ENCODE measurements at places on chromosomes 5 and 9.

GRCh38 chr9:91312717-91313325 is 48.9 kb downstream of the AUH start:
- DNase-seq, result no peak

GRCh38 chr5:122093415-122094180 is 15.5 kb upstream of the LOX start:
- no peak for DNase-seq

DNA sequence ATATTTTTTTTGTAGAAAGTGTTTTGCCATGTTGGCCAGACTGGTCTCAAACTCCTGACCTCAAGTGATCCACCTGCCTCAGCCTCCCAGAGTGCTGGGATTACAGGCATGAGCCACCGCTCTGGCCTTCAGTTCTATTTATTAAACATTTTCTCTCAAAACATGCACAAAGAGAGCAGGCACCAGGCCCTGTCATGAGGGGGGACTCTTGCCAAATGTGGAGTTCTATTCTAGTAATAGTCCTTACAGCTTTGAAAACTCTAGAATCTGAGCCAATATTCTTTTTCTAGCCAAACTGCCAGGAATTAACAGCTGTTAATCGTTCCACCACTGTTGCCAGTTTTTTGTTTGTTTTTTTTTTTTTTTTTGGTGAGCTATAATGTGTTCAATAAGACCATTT is 124.6 kb downstream of the TARS1 start:
- DNase-seq, result no peak

GRCh38 chr9:90274725-90275124 is 367.9 kb downstream of the DIRAS2 start:
- DNase-seq, result no peak

DNA sequence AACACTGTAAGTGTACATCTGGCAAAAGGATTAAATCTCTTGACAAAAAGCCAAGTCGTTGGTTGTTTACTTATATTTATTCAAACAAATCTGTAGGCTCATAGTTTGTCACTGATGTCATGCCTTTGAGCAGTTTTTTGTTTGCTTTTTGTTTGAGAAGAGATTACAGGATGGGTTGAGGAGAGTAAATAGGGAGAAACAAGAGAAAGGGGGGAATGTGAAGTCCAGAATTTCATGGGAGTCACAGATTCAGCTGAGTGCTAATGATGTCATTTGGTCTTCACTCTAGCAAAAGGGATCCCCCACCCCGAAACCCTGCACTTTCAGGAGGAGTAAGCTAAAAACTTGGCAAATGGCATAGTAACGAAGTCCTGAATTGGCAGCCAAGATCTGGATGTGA is 337.4 kb downstream of the GLIS3 start:
- no peak for DNase-seq

- no peak for DNase-seq
Measured at GRCh38 chr5:143713047-143714003, 98.6 kb upstream of the HMHB1 start.

DNA sequence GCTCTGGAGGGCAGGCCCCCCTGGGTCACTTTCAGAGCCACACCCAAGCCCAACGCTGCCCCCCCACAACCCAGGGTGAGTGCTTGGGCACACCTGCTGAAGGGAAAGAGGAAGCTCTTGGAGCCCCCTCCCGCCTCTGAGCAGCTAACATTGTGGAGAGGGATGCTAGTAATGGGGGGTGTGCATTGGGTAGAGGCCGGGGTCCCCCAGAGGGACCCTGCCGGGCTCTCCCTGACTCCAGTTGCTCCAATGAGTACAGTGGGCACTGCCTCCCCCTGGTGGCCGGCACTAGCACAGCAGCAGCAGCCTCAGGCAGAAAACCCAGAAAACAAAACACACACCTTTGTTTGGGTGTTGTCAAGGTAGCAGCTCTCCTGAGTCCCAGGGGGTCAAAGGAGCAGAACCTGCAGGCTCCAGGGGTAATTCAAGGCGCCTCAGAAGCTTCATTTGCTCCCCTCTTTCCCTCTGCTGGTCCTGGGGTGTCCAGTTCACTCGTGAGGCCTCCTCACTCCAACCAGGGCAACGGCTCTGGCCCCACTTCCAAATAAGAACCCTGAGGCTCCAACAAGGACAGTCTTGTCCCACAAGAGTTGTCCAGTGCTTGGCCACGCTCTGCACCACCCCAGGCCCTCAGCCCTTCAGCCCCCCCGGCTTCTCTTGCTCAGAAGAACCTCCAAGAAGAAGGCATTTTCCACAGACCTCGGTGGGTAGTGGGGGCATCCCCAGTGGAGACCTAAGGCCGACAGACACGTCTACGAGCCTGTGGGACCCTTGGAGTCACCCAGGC is 16.1 kb downstream of the GBGT1 start:
- DNase-seq, result peak; percentile 5

- no peak for DNase-seq
Measured at GRCh38 chr9:134895567-134895907, 14.9 kb downstream of the FCN2 start.

DNA sequence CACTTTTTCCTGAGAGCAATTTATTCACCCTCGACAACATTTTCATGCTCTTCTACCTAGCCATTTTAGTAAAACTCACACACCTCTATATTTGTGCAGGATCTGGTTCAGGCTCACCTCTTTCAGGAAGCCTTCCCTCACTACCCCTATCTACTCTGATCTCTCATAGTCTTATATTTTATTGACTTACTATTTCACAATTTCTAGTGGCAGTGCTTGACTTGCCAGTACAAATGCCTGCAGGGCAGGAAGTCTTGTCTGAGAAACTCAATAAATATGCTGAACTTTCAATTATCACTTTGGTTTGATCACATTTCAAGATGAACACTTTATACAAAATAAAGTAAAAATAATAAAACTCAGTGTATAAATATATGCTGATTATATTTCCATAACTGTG is 226.8 kb downstream of the CETN3 start:
- DNase-seq, result no peak

DNA sequence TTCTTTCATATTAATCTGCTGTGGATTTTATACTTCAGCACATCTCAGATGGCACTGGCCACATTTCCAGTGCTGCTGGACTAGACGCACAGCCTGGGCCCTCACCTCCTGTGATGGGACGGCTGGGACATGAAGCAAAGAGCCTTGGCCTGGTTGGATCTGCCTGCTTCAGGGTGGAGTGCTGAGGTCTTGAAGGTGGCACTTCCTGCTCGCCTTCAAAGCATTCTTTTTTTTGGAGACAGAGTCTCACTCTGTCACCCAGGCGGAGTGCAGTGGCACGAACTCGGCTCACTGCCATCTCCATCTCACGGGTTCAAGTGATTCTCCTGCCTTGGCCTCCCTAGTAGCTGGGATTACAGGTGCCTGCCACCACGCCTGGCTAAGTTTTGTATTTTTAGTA is 73.1 kb downstream of the RAPGEF1 start:
- no peak for DNase-seq

- DNase-seq, result no peak
Measured at GRCh38 chr5:93381057-93381456, 200.0 kb downstream of the NR2F1-AS1 start.

DNA sequence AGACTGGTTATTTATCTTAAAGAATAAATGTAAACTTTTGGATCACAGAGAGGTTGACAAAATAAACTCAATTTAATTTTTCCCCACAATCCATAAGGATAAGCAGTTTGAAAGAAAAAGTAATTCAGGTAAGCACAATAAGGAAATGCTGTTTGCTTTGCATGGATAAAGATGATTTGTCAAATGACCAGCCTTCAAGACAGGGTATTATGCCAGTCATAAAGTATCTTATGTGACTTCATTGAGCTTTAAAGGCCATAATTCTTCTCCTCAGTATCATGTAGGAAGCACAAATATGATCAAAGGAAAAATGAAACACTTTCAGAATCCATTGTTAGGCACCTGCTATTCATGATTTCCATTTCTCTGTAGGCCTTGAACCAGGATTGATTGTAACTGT is 180.7 kb upstream of the PPP1R2B start:
- no peak for DNase-seq

DNA sequence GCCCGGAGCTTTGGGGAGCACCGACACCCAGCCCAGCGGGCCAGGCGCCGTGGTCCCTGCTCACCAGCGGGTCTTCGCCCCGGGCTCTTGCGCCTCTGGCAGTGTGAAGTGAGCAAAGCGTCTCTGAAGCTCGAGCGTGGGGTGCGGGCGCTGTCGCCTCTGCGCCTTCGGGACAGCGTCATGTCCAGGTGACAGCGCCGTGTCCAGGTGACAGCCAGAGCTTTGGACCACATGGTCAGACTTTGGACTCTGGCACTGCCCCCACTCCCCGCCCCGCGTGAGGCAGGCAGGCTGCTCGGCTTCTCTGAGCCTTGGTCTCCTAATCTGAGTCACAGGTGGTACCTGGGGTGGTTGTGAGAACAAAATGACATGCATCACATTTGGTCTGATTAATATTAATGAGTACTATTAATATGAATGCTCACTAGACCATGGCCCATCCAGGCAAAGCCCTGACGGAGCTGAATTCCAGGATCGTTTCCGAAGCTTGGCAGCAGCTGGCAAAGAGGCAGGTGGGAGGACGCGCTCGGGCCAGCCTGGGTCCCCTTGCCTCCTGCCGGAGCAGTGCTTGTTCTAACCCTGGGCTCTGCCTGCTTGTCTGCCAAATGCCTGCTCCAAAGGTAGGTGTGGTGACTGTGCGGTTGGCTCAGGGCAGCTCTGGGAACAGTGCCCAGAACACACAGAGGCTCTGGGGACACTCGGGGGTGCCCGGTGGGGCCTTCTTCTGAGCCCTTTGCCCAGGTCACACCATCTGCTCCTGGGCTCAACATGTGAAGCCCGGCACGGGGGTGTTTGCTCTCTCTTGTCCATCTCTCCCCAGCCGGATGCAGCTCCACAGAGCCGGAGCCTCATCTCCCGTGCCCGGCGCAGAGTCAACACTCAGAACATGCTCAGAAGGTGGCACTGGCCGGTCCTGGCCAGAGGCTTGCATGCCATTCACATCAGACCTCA is 157.1 kb downstream of the OLFM1 start:
- DNase-seq, result no peak

DNA sequence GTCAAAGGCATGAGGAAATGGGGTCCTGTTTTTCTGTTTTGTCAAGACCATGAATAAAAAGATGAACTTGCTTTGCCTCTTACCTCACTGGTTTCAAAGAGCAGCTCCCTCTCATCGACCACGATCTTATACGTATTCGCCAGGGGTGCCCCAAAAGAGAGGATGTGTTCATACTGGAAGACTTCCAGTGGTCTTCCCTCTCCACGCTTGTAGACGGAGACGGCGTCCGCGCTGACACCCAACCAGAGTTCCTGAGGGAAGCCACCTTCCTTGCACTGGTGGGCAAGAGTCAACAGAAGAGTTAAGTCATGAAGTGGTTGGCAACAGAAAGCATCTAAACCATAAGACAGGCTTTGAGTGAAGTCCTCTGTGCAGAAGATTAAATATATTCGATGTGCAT is 51.4 kb upstream of the RETREG1 start:
- no peak for DNase-seq

DNA sequence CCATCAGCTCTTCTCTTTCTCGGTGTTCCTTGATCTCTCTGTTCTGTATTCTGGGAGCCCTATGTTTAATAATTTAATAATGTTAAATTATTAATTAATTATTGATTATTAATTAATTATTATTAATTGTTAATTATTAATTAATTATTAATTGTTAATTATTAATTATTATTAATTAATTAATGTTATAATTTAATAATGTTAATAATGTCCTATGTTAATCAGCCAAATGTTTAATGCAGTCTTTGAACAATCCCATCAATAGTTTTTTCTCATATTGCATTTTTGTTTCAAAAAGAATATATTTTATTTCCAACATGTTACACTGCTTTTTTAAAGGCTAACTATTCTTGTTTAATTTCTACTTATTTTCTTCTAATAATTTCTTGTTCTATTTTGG is 26.2 kb downstream of the MGAT1 start:
- DNase-seq, result no peak
